NCI-H345 (cell line): ENCODE measurements at places on chromosomes 7 and 10.

DNA sequence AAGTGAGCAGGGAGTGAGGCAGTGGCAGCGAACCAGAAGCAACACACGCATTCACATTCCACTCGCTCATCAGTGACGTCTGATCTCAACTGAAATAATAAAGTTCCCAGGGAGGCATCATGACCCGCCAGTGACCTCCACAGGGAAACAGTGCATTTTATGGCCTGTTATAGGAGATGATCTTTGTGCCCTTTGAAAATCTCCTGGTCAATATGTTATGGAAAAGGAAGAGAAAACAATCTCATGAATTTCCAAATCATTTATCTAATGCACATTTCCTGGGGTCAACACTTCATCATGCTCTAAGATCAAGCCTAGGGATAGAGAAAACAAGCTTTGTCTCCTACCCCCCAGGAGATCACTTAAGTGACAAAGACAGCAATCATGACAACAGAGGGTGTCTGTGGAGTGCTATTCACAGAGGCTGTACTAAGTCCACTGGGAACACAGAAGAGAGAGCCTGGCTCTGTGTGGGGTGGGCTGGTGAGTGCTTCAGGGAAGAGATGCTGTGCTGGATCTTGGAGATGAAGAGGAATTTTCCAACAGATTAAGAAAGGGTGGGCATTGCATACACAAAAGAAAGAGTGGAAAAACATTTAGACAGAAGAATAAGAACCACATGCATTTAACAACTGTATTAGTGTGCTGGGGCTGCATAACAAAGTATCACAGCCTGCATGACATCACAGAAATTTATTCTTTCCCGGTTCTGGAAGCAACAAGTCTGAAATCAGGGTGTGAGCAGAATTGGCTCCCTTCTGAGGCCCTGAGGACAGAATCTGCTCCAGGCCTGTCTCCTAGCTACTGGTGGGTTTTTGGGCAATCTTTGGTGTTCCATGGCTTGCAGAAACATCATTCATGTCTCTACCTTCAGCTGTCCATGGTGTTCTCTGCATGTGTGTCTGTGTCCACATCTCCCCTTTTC is 613.9 kb upstream of the IGFBP3 start:
- peak; percentile 13 for DNase-seq

GRCh38 chr7:29606287-29606721 is 42.7 kb downstream of the PRR15 start:
- no peak for DNase-seq

- no peak for DNase-seq
These were observed 41.5 kb downstream of the MET start for GRCh38 chr7:116713500-116713899.

- no peak for DNase-seq
These were observed 10.7 kb upstream of the SFMBT2 start for GRCh38 chr10:7421526-7421925.

DNA sequence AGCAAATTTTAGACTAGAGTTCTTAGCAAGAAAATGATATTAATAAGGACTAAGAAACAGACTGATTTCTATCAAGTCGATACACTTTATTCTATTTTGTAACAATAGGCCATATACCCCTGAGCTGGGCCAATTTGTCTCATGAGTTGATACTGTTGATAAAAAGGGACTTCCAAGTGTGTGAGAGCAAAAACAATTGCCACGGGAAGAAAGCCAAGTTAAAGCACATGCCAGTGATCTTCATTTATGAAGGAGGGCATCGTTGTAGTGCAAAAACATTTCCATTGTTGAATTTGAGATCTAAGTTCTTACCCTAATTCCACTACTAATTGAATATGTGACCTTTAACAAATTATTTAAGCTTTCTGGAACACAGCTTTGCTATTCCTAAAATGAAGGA is 119.9 kb downstream of the CNOT4 start:
- DNase-seq, result no peak

DNA sequence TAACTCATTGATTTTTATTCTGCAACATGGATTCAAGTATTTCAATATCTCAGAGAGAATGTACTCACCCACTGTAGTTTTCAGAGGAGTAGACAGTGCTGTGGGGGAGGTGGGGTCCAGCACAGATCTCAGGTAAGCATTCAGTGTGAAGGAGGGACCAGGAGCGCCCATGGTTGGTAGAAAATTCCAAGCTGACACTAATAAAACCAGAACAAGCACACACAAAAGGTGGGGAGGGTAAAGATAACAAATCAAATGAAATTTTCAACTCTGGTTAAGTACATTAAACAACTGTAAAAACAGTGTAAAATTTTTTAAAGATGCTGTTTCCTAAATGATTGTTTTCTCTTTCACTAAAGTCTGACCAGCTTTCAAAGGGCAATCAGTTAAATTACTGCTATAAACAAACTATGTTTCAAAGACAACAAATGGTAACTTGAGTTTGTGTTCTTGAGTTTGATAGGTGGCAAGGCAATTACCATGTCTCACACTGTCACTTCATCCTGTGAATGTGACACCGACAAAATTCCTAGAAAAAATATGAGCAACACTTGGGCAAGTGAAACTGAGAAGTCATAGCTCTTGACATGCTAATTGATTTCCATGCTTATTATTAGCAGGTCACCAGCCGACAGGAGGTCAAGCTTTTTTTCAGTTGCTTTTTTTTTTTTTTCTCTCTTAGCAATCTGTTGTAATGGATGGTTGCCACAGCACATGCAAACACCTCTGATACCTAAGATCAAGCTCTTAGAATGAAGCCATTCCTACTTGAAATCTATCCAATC is 205.8 kb upstream of the SLC26A5 start:
- no peak for DNase-seq

DNA sequence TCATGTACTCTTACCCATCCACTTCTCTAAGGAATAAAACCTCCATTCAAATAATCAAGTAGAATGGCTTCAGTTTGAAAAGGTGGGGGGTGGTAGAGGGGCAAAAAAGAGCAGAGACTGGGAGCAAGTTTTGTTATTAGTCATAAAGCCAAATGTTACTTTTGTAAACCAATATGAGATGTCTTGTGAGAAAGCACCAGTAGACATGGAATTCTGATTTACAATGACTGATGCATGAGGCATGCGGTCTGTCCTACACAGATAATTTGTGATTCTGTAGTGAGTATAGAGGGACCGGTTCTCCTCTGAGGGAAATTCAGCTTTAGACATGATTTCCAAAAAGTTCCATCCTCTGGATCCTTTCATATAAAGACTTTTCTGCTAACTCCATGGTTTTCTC is 12.9 kb upstream of the ABCA13 start:
- DNase-seq, result no peak

GRCh38 chr7:38702002-38702535 is 70.9 kb upstream of the AMPH start:
- DNase-seq, result no peak

- DNase-seq, result no peak
These were observed 51.1 kb downstream of the TMEM209 start for GRCh38 chr7:130154131-130154500.

DNA sequence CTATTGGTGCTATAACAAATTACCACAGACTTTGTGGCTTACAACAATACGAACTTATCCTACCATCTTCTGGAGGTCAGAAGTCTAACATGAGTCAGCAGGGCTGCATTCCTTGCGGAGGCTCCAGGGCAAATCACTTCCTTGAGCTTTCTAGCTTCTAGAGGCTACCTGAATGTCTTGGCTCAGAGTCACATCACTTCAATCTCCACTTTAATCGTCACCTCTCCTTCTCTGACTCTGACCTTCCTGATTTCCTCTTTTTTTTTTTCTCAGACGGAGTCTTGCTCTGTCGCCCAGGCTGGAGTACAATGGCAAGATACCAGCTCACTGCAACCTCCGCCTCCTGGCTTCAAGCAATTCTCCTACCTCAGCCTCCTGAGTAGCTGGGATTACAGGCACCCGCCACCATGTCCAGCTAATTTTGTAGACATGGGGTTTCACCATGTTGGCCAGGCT is 44.6 kb upstream of the ANAPC16 start:
- DNase-seq, result no peak

GRCh38 chr7:114088470-114088940 is 169.7 kb upstream of the PPP1R3A start:
- DNase-seq, result no peak

- DNase-seq, result no peak
These were observed 99.6 kb upstream of the LYZL1 start for GRCh38 chr10:29189256-29189655.

DNA sequence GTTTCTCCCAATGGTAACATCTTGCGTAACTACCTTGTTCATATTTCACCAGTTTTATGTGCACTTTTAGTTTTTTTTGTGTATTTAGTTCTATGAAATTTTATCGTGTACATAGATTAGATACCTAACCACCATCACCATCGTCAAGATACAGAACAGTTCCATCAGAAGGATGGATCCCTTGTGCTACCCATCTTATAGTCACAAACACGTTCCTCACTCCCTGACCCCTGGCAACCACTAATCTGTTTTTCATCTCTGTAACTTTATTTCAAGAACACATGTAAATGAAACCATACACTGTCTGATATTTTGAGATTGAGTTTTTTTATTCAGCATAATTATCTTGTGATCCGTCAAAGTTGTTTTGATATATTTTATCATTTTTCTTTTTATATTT is 29.9 kb downstream of the FANK1 start:
- DNase-seq, result no peak

- no peak for DNase-seq
These were observed 230.6 kb downstream of the PLXNA4 start for GRCh38 chr7:132345543-132346129.
